ENCODE measurements at places on chromosomes 1 and 21. TPM values are rescaled to one million over a fixed set of nuclear protein-coding genes. Genes with fewer than 3 reads are reported as not detected.

CD160 gene
- 0.79 TPM for polyA plus RNA-seq

- no peak for DNase-seq
Observed at GRCh38 chr21:20031807-20032206, 966.4 kb upstream of the NCAM2 start.

DNA sequence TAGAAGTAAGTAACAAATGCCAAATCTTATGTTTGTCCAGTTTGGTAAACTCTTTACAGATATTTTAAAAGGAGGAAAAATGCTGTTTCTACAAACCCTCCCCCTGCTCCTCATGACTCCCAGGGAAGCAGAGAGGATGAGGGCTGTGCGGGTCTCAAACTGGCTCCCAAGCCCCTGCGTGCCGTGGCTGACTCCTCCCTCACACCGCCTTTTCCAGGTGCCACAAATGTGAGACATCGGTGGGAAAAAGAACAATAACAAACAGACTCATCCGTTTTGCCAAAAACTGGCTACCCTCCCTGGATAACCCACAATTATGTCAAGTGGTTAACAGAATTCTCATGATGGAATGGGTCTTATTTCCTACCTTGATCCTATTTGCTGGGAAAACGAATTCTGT, 594.6 kb downstream of the PTPRU start:
- DNase-seq = no peak

GRCh38 chr1:116537040-116537831, 33.6 kb downstream of the CD58 start:
- DNase-seq = no peak

DNA sequence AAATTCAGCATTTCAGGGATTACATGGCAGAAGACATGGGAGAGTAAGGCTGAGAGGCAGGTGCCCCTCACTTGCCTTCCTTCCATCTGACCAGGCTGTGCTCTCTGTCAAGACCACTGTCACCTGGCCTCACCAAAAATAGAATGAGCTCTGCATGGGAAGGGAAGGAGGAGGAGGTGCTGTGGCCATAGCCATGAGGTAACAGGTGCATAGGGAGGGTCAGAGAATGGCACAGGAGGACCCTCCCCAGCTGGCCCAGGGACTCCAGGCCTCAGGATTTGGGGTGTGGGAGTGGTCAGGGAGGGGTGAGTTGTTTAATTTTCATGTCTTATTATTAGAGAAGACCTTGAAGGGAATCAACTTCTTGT, 192.3 kb downstream of the FCRL5 start:
- no peak for DNase-seq

WNT4 gene
- polyA plus RNA-seq = 8.2 TPM

PTPRU gene
- 9.4 TPM for polyA plus RNA-seq

- no peak for DNase-seq
Observed at GRCh38 chr1:232369451-232370296, 260.3 kb downstream of the SIPA1L2 start.

GRCh38 chr1:90726986-90727480, 9.9 kb upstream of the BARHL2 start:
- DNase-seq = no peak

- no peak for DNase-seq
Observed at GRCh38 chr1:234929369-234929768, 199.3 kb downstream of the TOMM20 start.

DNA sequence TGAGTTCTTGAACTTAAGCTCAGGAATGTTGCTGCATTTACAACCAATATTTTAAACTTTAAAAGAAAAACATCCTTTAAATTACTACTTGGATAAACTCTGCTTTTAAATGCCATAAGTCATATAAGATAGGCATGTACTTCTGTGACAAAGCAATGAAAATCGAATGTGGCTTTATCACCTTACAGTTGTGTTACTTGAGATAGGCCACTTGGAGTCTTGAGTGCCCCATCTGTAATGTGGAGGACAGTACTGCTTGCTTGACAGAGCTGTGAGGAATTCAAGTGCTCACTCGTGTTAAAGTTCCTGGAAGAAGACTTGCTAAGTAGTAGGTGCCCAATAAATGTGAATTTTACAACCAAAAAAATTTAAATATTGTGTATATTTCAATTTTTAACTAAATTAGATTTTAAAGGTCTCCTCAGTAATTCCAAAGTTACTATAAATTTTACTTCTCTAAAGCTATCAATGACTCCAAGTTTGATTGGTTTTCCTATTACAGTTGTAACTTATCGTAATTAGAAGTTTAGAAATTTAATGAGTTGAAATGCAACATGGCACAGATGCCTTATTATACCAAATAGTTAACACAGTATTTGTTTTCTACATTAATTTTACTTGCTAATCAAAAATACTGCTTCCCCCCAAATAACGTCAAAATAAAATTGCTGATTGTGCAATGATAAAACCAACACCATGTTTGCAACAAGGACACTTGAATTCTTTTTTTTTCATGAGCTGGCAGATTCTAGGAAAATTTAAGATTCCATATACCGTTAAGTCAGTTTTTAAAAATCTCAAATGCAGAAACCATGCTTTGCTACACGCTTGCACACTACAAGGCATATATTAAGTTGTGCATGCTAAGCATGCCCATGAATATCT, 21.8 kb downstream of the PSMB2 start:
- DNase-seq = no peak

DNA sequence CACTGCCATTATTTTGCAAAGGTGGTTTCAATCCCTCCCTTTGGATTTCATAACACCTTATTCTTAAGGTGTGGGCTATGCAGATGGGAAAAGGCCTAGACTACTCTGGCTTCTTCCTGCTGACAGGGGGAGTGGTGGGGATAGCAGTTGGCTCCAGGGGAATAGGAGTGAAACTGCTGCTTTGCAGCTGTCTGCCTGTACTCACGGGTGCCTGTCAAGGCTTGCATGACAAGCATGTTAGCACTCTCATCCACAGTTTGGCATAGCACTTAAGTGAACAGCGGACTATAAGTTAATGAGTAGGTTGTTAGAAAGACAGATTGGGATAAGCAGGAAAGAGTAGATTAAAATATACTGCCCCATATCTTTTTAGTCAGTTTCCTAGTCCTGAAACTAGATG, 287.5 kb upstream of the DAB1 start:
- DNase-seq = no peak

Data from right renal cortex interstitium (tissue), 3 donors.